Activated CD4-positive, CD25-positive, alpha-beta regulatory T cell treated with anti-CD3 and anti-CD28 coated beads, Interleukin-2, amount 50 U/mL, for 16 hours (primary cell): ENCODE measurements at places on chromosomes 4 and X.

DNA sequence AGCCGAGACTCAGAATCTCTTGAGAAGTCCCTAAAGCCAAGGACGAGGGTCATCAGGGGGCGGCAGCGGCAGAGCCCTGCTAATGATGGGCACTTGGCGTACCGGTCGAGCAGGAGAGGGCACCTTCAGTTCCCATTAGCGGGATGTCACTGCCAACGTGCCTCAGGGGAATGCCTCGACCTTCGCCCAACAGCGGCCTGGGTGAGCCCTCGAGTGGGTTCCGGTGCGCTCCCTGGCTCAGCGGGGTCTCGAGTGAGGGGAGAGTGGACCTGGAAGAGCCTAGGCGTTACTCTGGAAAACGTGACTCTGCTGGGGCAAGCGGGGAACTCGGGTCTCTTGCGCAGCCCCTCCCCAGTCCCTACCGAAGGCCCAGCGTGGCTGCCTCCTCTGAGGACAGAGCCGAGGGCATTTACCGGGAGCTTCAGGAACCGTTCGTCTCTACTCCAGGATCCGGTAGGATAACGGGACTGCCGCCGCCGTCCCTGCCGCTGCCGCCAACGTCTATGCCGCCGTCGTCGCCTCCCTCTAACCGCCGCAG is 36.9 kb downstream of the PGRMC1 start:
- DNase-seq = no peak

DNA sequence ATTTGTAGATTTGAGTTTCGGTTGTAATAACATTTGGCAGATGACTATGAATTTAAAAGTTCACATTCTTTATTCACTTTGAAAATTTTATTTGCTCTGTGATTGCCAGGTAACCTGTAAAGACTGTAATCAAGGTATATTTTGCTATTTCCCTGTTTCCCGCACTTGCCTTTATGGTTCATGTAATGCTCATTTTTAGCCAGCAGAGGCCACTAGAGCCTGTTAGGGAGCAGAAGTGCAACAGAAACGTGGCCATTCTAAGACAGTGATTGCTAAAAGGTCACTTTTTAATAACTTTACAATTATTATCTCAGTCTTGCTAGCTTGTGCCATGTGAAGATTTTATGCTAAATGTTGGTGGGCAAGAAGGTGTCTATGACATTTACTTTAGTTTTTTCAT is 12.4 kb downstream of the YIPF6 start:
- DNase-seq = peak; percentile 2

DNA sequence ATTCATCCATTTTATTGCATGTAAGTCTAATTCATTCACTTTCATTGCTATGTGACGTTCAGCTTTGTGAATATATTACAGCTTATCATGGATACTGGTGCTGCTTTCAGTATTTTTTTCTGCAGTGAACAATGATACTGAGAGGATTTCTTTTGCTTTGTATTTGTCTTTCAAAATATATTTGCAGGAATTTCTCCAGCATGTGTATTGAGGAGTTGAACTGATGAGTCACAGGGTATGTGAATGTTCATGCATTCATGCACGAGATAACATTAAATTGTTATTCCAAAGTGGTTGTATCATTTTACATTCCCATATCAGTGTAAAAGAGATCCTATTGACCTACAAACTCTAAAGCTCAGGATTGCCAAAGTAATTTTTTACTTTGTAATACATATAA is 283.8 kb upstream of the ARSJ start:
- no peak for DNase-seq

GRCh38 chr4:26787461-26788340 is 72.9 kb upstream of the STIM2 start:
- DNase-seq = no peak

DNA sequence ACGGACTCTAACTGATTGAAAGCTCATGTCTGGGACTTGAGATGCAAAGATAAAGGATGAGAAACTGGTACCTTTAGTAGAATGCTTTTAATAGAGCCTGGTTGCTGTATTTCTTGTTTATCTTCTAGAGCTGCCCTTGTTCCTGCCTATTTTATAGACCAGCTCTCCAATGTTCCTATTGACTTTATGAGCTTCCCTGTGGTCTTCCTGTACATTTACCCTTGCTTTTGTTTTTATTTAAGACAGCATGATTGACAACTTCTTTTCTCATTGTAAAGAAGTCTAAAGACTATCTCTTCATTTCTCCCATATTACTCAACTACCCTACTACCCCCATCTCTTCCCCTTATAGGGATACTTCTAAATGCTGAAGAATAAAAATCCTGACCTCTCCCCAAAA is 174.7 kb downstream of the UGT8 start:
- DNase-seq = no peak

DNA sequence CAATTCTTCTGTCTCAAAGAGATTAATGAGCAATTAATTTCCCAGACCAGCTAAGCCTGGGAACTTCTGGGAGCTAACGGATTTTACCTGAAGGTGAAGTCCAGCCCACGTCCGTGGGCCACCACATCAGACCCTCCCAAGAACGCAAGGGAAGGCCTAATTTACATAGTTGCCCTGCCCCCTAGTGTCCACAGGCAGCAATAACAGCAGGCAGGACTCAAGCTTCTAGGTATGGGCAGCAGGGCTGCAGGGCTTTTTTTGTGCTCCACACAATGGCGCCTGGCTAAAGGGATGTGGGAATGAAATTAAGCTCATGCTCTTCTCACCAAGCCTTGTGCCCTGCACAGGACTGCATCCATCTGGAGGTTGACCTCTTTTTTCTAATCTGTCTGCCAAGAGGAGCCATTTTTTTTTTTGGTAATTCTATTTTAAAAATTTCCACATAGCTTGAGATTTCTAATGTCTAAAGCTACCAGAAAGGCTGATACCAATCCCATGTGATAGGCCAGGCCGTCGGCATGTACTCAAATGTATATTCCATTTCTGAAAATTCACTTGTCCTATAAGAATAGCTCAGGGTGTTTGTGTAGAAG is 111.9 kb upstream of the TMEM164 start:
- peak; percentile 5 for DNase-seq

- no peak for DNase-seq
Observed at GRCh38 chr4:54152846-54153600, 53.1 kb downstream of the GSX2 start.

DNA sequence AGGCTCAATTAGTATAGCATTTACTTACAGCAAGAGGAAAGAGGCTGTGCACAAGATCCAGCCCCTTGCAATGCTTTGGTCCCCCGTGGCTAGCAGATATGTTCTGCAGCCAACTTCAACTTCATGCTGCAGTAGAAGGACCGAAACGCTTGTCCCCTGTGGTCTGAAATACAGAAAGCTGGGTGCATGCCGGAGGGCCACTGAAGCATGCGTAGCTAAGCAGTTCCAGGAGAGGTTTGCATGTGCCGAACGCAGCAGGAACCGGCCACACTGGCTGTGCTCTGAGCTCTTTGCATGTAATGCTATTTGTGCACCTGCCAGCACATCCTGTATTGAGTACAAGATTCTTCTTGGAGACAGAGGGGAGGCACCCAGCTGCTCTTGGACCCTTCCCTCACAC is 35.8 kb upstream of the SHISA3 start:
- DNase-seq = no peak

GRCh38 chr4:95250544-95251137 is 298.1 kb downstream of the UNC5C start:
- no peak for DNase-seq

GRCh38 chr4:141416677-141417363 is 196.1 kb downstream of the ZNF330 start:
- no peak for DNase-seq

- DNase-seq = no peak
Observed at GRCh38 chr4:108060686-108061321, 71.1 kb downstream of the HADH start.

DNA sequence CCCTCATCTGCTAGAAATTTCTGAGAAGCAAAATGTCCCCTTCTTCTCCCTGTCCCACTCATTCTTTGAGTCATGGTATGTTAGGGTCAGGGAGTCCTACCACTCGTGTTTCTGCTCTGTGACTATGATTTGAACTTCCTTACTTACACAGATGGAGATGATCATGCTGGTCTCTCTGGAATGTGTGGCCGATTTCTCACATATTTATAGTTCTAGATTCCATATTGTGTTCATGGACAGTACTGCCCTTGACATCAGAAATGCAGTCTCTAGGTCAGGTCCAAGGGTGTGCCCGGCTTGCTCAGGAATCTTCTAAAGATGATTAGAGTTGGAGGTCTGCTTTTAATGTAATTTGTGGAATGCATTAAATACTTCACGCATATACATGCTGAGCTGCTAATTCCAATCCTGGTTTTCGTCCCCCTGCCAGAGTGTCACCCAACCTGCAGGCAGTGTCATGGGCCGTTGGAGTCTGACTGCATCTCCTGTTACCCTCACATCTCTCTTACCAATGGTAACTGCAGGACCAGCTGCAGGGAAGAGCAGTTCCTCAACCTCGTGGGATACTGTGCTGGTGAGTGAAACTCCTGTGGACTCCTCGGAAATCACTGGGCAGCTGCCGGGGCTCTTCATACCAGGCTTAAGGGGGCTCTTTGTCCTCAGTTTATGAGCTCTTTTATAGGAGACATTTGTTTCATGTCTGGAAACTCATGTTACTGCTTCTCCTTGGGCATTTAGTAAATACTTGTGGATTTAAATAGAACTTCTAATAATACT is 214.1 kb upstream of the ANXA3 start:
- no peak for DNase-seq

GRCh38 chr4:41009411-41009810 is 204.9 kb downstream of the APBB2 start:
- no peak for DNase-seq

GRCh38 chr4:121584836-121585235 is 111.9 kb downstream of the ANXA5 start:
- no peak for DNase-seq

DNA sequence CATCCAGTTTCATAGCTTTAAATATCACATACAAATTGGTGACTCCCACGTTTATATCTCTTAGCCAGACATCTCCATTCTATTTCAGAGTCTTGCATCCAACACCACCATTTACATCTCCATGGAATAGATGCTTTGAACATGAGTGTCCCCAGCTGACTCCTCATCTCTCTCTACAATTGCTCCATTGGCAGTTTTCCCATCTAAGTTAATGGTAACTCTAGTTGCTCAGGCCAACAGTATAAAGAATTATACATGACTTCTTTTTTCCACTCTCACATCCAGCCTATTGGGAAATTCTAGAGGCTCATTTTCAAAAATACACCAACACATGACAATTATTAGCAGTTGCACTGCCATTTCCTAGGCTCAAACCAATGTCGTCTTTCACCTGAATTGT is 388.2 kb downstream of the STIM2 start:
- DNase-seq = no peak

- DNase-seq = no peak
Observed at GRCh38 chrX:68571610-68572311, 72.9 kb downstream of the YIPF6 start.

GRCh38 chrX:39476604-39477021 is 621.1 kb downstream of the BCOR start:
- DNase-seq = no peak

DNA sequence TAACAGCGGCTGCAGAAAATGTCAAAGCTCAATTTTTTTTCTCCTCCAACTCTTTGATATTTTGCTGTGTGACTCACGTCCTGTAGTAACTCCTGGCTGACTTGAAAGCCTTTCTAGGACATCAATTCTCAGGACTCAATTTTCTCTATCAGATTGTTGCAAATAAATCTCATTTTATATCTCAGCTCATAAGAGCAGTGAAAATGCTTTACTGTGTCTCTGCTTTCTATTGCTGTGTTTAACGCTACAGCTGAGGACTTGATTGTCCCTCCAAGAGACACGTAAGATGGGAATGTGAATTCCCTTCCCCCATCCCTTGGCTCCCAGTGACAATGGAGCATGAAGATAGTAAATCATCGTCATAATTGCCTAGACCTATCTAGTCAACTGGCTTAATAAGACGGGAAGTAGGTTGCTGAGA is 20.5 kb upstream of the CBR4 start:
- DNase-seq = no peak

DNA sequence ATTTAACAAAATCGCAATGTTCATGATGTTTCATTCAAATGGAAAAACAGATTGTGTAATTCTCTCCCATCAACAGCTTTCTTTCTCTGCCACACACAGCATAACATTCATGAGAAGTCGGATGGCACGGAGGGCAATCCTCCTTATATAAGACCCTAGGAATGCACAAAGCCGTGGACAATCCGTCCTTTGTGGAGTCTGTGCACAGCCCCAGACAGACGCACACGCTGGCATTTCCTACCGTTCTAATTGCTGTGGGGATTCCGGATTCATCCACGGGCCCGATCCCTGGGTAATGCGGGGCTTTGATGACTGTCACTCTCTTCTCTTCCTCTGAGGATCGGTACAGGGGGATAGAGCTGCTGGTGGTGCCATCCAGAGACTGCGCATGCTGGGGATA is 121.9 kb upstream of the PDLIM3 start:
- no peak for DNase-seq

GRCh38 chrX:23756165-23756564 is 13.1 kb upstream of the ACOT9 start:
- peak; percentile 47 for DNase-seq

DNA sequence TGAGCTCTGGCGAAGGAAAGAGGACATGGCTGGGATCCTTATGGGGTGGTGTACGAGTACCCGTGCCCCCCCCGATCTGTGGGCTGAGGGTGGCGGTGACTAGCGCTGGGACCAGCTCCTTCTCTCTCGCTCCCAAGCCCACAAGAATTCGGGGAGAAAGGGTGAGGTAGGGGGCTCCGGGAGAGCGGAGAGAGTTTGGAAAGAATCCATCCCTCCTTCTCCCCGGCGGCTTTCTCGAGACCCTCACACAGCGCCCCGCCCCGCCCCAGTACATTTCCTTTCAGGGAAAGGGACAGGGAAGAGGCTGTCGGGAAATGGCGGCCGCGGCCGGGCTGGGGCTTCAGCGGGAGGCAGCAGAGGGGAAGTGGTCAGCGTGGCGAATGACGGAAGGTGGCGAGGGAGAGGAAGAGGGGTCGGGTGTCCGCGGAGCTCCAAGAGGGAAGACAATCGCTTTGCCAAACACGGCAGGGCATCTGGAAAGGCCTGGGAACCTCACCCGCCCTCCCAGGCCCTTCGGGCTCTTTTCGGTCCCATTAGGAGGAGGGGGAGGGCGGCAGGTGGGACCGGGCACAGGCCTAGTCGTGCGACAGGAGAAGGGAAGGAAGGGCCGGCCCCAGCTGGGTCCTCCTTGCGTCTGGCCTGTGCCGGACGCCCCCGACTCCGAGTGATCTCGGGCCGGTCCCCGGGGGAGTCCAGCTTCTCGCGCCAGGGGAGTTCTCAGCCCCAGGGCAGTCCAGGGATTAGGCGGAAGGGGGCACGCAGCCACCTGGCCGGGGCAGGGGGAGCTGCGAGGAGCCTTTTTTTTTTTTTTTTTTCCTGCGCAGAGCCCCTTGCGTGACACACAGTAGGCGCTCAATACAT is 10.2 kb downstream of the HNRNPH2 start:
- DNase-seq = no peak

- DNase-seq = no peak
Observed at GRCh38 chr4:158202481-158202880, 7.8 kb upstream of the TMEM144 start.

GRCh38 chr4:48620093-48620492 is 130.0 kb downstream of the ZAR1 start:
- DNase-seq = no peak

DNA sequence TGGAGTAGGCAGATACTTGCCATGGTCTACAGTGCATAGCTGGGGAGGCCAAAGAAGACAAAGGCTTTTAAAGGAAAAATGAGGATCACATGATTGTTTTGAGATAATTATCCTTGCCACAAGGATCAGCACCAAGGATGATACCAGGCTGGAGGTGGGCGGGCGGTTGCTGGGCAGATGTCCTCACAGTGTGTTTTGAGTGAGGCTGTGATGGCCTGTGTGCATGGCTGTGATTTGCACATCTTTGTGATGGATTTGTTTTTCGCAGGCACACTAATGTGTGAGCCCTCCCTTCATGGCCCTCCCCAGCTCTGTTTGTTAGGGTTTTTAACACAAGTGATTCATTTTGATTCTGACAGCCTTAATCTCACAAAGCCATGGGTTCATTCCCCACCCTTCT is 46.8 kb downstream of the RGS12 start:
- DNase-seq = no peak
